ENCODE measurements at places on chromosomes 3 and 15.

DNA sequence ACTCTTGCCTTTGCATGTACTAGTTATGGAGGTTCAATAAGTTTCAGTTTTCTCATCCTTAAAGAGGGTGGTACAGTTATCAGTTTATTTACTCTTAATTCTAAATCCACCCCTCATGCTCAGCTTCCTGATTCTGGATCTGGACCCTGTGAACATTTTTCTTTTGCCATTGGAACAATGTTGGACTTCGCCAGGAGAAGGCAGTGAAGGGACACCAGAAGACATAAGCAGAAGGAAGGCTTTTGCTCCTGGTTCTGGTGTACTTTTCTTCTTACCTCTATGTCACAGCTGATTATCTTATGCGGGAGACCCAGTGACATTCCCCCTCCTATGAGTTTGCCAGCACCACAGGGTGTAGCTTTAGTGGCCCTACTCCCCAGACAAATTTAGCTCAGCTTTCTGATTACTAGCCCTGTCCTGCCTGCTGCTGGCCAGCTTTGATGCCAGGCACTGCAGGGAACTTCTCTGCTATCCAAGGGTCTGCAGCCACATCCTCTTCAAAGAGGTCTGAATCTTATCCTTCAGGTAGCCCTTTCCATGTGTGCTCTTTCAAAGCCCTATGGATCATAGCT is 466.3 kb upstream of the EPHA3 start:
- DNase-seq, result no peak

DNA sequence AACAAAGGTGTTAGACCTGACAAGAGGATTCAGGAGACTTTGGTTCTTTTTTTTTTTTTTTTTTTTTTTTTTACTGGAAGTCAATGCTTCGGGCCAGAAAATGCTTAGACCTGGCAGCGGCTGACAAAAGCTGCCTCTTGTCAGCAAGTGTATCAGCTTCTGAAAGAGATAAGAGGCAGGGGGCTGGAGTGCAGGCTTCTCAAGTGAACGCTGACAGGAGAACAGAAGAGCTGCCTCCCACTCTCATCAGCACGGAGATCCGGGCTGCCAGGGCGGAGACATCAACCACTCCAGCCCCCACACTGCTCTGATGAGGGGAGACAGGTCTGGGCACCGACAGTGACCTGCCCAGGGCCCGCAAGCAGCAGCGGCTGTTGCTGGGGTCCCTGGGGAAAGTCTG is 9.4 kb upstream of the SCN5A start:
- DNase-seq, result no peak

DNA sequence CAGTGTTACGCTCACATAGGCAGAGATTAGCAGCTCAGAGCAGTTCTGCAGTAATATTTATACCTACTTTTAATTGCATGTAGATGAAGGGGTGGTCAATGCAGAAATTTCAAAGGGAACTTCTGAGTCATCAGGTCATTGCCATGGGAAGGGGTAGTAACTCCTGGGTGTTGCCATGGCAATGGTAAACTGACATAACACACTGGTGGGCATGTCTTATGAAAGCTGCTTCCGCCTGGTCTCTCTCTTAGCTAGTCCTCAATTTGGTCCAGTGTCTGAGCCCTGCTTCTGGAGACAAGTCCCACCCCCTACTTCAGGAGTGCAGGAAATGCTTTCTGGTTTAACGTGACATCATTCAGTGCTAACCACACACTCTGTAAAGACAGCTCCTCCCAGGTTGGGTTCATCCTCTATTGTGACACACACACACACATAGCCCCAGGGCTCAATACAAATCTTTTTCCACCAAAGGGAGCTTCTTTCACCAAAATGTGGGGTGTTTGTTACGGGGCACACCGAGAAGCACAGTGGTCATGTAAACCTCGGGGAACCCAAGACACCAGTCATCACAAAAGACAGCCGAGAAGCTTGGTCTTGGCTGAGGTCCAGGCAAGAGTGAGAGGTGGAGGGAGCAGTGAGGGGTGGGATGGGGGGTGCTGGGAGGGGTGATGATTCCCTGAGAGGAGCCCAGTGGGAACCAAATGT is 74.5 kb downstream of the TLE3 start:
- peak; percentile 79 for DNase-seq

DNA sequence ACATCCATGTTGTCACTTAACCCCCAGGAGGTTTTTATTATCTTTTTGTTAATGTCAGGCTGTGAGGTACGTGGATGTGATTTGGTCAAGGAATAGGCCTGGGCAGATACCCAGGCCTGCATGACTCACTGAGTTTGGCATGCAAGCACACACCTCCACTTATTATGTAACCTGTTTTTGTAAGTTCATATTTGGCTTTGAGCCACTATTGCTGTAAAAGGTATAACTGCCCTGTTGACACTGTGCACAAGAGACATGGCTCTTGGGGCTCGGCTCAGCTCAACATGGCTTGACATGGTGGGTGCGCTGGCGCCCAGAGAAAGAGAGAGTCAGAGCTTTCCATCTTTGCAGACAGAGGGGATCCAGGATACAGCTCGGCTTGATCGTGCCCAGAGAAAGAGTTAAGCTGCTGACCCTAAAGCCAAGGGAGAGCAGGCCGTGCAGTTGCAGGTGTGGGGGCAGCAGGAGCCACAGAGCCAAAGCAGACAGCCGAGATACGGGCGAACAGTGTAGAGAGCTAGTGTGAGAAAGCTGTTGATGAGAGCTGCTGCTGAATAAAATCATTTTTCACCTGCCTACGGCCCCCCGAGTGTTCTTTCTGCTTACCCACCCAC is 67.9 kb upstream of the UNC13C start:
- no peak for DNase-seq

DNA sequence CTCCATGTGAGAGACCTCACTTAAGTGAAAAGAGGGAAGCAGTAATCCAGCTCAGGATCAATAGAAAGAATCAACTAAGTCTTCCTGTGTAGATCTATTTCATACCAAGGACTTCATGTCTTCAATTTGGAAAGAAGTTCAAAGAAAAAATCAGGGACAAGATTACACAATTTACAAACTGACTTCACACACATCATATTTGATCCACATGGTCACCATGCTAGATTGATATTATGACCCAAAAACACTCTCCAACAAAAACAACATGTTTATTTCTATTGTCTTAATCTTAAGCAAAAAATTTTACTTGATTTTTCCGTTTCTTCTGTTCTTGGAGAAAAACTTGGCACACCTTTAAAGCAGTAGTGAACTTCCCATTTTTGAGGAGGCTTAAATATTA is 76.3 kb downstream of the THBS1 start:
- no peak for DNase-seq

- no peak for DNase-seq
Measured at GRCh38 chr3:46296826-46297225, 54.6 kb downstream of the CCR3 start.

DNA sequence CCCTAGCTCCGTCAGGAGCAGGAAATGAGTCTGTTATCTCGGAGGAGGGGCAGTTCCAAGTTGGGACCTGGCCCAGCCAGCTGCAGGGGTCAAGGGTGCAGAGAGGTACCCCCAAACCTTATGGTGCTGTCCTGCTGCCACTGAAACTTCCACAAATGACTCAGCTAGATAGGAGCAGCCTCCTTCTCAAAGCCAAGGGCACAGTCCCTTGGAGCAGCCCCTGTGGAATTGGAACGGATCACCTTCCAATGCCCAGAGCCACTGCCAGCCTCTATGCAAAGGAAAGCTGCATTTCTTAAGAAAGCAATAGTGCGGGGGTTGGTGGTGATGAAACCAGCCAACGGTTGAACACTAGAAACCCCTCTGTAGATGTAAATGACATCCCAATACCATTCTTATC is 19.6 kb upstream of the LRRK1 start:
- no peak for DNase-seq

DNA sequence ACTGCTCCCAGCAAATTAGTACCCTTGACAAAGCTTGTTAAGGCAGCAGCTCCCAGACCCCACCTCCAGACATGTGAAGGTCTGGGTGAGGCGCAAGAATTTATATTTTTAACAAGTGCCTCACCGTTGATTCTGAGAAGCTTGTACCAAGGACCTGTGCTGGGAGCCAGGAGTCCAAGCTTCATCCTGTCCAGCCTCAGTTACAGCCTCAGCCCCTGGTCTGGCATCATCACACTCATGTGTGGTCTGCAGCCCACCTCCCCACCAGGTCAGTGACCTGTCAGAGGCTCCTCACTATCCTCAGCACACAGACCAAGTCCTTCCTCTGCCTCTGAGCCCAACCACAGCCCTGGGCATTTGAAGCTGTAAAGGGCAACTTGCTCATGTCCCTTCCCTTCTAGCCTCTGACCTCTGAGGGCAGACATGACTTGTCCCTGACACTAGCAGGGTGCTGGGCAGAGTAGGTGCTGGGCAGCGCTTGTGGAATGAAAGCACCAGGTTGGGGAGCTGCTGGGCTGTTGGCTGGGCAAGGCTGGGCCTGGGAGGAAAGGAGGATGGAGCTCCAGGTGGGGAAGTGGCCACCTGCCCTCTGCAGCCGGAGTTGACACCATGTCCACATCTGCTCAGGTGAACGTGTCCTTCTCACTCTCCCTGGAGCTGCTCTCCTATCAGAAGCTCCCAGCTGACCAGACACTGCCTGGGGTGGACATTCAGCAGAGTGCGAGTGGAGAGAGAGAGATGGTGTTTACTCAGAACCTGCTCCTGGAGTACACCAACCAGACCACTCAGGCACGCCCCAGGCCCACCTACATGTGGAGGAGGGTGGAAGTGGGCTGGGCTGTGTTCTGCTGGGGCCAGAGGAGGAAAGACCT is 16.9 kb downstream of the ACAA1 start:
- DNase-seq, result no peak

DNA sequence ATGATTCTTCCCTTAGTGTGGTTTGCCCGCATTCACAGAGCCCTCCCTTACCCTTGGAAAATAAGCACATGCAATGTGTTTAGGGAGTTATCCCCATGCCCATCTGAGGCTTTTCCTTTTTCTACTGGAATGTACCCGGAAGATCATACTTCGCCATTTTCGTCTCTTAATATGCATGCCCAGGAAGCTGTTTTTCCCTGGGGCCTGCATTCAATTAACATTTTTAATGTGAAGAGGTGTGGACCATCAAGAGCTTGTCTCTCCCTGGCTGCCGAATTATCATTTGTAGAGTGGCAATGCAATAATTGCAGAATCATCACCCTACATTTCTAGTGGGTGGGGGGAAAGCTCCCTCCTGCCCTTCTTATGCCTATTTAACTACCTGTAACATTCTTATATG is 976.3 kb downstream of the DIPK2A start:
- no peak for DNase-seq

DNA sequence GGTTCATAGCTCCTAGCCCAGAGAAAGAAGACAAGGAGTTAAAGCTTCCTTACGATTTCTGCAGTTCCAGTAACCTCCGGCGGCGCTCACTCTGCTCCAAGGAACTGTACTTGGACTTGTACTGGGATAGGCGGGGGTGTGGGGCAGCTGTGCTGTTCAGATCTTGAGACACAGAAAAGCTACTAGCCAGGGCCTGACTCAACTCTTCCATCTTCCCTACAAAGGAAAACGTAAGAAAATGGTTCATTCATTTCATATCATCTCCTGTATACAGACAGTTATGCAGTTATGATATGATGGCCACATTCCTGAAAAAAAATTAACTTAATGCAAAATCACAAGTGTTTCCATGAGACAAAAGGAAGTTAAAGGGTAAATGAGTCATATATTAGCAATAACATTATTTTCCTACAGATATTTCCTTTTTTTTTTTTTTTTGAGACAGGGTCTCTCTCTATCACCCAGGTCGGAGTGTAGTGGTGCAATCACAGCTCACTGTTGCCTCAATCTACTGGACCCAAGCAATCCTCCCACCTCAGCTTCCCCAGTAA is 4.6 kb downstream of the SNUPN start:
- DNase-seq, result peak; percentile 89

DNA sequence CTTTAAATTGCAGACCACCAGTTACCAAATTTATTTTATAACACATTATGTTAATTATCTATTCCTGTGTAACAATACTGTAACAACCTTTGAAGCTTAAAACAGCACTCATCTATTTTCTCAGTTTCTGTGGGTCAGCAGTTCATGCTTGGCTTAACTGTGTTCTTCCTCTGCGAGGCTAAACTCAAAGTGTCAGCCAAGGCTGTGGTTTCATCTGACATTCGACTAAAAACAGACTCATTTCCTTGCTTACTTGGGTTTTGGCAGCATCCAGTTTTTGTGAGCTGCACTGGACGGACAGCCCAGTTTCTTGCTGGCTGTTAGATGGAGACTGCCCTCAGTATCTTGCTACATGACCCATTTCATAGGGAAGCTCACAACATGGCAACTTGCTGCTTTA is 247.3 kb upstream of the KCNH8 start:
- DNase-seq, result no peak

- DNase-seq, result no peak
Measured at GRCh38 chr15:67174446-67174845, 80.0 kb downstream of the AAGAB start.

DNA sequence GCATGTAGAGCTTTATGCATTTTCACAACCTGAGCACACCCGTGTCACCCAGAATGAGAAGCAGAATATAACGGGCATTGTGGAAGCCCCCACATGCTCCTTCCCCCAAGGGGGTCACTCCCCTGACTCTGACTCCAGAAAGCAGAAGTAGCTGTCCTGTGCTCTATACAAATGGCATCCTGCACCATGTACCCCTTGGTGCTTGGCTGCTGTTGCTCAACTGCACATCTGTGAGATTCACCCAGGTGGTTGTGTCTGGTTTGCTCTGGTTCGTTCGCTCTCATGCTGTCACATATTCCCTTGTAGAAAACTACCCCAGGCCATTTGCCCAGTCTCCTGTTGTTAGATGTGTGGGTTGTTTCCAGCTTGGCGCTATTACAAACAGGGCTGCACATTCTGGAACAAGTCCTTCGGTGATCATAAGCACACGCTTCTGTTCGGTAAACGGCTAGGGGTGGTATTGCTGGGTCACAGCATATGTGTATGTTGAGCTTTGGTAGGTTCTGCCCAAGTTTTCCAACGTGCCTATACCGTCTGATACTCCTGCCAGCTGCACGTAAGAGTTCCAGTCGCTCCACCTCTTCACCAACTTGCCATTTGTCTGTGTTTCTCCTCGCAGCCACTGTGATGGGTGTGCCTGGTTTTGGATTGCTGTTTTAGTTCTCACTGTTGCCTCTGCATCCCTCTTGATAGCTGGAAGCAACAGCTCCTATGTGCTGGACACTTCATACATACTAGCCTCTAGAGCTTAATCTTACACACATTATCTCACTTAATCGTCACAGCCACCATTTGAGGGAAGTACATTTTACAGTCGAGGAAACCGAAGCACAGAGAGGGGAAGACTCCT is 65.4 kb upstream of the SLC6A6 start:
- no peak for DNase-seq

GRCh38 chr15:81400640-81401236 is 26.7 kb upstream of the TMC3 start:
- DNase-seq, result peak; percentile 7

DNA sequence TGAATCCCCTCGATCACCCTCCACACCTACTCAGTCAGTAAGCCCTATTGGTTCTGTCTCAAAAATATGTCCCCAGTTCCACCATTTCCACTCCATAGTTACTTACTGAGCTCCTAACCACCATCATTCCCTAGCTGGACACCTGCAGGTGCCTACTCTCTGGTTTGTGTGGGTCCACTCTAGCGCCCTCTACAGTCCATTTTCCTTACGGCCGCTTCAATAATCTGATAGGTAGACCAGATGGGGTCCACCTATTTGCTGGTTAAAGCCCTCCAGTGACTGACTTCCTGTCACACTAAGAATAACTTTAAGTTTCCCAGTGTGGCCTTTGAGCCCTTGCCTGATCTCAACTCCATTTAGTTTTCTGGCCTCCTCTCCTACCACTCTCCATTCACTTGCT is 5.0 kb downstream of the GXYLT2 start:
- no peak for DNase-seq

- no peak for DNase-seq
Measured at GRCh38 chr3:16601537-16602005, 3.7 kb downstream of the DAZL start.
